ENCODE measurements at places on chromosomes 13 and 19.
A peak's percentile ranks its signal among the peaks of the same experiment; 100 is the strongest.

- DNase-seq = no peak
Measured at GRCh38 chr19:48887861-48888612, 10.5 kb downstream of the TULP2 start.

GRCh38 chr13:94186470-94186869, 293.0 kb downstream of the DCT start:
- no peak for DNase-seq

DNA sequence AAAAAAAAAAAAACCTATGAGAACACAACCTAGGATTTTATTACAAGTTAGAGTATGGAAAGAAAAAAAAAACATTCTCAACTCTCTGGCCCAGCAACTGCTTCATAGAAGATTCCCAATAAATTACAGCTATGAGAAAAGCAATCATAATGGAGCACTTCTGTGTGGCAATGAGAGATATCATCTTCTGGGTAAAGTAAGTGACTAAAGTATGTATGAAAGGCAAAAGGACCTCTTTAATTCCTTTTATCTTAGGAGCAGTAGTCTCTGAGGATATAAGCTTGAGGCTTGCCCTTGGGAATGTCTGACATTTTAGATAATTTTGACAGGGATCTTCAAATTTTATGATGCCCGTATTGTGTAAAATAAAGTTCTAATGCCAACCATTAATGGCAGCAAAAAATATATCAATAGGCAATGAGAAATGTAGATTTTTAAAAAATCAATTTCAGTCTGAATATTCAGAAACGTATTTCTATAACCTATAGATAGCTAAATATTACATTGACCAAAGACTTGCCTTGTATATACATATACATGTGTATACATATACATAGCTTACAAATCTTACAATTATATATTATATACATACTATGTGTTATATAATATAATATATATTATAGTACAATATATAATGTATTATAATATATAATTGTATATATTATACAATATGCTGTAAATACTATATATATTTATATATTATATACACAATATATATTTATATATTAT, 823.9 kb upstream of the SLITRK1 start:
- peak; percentile 7 for DNase-seq

DNA sequence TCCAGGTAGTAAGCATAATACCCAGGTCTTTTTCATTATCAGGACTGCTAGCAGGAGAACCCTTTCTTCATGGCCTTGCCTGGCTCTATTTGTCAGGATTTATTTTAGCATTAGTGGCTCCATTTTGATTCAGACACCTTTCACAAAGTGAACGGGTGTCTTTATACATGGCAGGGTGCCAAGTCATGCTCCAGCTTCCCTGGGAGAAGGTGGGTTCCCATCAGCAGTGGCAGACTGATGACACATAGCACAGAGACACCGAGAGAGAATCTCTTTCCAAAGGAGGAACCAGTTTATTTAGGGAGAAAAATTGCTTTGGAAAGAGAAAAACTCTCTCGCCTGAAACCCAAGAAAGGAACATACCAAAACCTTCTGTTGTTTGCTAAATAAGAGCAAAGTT, 135.3 kb upstream of the TMTC4 start:
- DNase-seq = no peak

DNA sequence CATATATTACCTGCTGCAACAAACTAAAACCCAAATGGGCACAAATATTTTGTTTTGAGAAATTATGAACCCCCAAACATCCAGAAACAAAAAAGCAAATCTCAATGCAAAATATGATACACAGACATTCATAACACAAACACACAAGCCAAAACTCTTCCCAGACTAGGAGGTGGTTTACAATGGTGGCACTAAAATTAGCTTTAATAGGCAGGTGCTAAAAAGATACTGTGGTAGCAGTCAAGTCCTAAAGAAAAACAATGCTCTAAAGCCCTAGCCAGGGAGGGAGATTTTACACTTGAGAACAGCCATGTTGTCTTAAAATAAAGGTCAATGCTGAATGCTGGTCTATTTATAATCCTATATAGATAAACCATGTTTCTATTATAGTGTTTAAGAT, 65.0 kb downstream of the DOCK9 start:
- no peak for DNase-seq

DNA sequence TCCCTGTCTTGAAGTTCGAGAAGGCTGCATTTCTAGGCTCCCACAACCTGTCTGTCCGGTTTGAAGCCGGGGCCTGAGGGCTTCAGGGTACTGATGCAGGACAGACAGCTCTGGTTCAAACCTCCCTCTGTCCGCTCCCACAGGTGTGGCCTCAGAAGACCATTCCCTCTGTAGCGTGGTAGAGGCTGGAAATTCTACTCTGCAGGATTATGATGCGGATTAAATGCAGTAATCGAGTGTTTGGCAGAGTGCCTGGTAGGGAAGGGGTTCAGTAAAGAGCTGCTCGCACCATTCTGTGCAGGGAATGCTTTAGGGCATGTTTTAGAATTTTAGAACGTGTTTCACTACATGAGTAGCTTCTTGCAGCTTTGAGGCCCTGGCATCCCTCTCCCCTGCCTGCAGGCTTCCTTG, 30.5 kb downstream of the PPP1R37 start:
- no peak for DNase-seq

DNA sequence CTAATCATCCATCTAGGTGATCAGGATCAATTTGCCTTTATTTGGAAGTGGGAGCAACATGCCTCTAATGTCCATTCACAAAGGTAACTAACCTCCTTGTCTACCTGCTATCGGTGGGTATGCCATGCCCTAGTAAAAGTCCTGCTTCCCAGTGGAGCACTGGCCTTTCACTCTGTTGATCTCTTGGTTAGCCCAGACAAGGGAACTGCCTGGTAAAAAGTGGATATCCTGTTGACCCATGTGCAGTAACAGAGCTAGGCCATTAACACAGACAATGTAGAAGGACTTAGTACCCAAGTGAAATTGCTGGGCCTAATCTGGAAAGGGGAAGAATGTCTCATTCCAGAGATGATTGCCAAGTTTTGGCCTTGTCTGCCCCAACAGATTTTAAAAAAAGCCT, 171.5 kb upstream of the CSNK1A1L start:
- no peak for DNase-seq

DNA sequence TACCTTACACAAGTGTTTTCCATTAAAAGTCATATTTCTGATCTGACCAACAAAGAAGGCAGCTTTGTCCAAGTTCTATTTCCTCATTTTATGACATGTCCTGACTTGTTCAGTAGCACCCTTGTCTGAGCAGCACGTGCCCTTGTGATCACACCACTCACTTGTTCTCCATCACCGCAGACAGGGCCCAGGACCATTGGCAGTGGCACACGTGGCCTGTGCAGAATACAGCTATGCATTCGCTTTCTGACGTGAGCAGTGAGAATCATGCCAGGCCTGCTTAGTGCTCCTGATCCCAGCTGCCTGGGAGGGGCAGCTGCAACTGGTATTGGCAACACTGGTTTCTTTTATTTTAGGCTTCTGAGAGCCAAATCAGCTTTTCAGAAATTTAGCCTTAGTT, 134.2 kb downstream of the FRY start:
- DNase-seq = no peak

- peak; percentile 6 for DNase-seq
Measured at GRCh38 chr13:76886292-76887075, at the start of gene KCTD12. KCTD12 (minus strand) TSS chr13:76886405; CDS start chr13:76886148, 257 bp downstream.

DNA sequence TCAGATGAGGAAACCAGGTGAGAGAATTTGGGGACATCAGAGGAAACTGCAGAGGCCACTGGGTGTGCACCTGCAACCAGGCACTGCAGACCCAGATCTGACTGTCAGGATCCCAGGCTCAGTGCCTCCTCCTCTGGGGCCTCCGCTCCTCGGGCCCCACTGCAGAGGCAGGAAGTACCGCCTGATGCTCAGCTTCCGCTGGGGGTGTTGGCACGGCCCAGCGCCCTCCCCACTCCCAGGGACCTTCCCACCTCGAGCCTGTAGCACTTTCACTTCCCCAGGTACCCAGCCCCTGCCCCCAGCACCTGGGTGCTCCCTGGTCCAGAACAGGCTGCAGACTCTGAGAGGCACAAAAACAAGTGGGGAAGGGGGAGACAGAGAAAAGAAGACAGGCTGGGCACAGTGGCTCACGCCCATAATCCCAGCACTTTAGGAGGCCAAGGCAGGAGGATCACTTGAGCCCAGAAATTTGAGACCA, 1.4 kb upstream of the CD37 start:
- no peak for DNase-seq

- no peak for DNase-seq
Measured at GRCh38 chr13:111517641-111518010, 197.2 kb downstream of the TEX29 start.

- DNase-seq = no peak
Measured at GRCh38 chr19:56350416-56351045, 35.9 kb upstream of the ZSCAN5A start.

GRCh38 chr13:28415994-28416421, 78.9 kb downstream of the FLT1 start:
- no peak for DNase-seq

DNA sequence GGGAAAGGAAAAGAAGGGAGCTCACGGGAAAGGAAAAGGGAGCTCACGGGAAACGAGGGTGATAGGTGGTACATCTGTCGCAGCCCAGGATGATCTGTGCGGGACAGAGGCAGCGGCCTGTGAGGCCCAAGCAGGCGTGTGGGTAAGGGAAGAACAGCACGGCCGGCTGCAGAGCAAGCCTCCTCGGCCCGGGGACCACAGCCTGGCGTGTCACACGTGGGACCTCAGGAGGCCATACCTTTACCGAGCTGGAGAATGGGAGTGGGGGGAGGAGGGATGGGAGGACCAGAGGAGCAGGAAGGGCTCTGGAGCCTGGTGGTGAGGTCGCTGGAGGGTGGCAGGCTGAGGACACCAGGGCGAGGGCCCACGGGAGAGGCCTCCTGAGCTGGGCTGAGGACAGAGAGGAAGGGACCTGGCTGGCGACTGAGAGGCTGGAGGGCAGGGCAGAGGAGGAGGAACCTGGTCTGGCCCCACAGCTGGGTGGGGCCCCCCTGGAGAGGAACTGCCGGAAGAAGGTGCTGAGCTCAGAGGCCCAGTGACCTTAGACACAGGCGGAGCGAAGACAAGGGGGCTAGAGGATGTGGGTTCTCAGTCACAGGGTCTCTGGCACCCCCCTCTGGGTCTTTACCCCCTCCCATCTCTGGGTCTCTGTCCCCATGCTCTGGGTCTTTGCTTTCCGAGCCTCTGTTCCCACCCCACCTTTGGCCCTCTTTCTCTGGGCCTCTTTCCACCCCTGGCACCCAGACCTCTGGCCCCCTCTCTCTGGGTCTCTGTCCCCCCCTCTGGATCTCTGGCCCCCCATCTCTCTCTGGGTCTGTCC, 2.9 kb upstream of the FTL start:
- DNase-seq = peak; percentile 40

GRCh38 chr13:103694033-103694432, 627.8 kb upstream of the SLC10A2 start:
- DNase-seq = no peak

GRCh38 chr19:19615086-19615485, 3.4 kb downstream of the PBX4 start:
- DNase-seq = no peak

GRCh38 chr19:5621945-5622464, 571 bp downstream of the SAFB2 start:
- DNase-seq = no peak

GRCh38 chr13:89407357-89407756, 1736.2 kb downstream of the SLITRK5 start:
- no peak for DNase-seq

All from bone marrow (tissue), 2 donors.